AG09309 (cell line): ENCODE measurements at places on chromosomes 7 and 10.

DNA sequence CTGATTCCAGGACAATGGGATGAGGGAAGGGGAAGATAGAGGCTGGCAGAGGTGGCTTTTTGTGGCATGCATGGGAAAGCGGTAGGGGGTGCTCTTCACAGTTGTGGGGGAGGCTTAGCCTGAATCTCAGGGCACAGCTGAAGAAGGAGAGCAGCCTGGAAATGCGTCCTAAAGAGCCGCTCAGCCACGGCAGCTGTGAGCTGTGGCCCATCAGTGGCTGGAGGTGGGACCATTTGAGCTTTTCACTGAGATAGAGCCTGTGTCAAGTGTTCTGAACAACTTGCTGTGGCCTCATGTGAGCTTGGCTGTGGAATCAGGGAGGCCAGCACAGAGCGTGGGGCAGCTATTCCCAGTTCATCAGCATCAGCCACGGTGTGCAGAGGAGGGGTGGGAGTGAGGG, 100.3 kb upstream of the INSYN2A start:
- DNase-seq, result no peak

DNA sequence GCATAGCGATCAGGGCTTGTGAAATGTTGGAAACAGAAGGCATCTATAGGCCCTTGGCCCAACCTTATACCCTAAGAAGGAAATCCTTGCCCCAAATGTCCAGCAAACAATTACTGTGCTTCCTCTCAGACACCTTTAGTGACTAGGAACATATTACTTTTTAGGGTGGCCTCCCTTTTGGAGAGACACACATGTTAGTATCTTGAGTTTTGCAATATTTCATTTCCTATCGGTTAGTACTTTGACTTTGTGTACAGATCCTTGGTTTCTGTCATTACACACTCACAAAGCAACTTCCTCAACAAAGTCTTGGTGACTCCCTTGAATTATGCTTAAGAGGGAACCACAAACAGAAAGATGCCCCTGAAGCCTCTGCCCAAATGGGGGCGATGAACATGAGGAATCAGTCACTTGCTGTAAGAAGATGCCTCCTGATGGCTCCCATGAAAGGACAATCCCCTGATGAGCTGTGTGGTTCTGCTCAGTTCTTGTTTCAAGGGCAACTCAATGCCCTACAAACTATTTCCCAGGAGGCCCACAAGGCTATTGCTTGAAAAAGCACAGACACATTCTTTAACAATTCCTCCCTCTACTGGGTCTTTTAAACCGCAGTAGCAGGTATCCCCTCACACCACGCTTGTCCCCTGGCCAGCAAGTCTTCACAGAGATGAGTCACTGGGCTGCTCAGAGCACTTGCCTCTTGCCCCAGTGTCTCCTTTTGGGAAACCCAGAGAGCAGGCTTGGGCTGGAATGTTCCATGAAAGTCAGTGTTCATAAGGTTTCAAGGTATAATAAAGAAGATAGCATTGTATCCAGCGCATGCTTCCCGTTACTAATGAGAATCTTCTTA, 196.2 kb downstream of the FANK1 start:
- DNase-seq, result no peak

- no peak for DNase-seq
Observed at GRCh38 chr10:46092524-46093081, 46.5 kb upstream of the MSMB start.

DNA sequence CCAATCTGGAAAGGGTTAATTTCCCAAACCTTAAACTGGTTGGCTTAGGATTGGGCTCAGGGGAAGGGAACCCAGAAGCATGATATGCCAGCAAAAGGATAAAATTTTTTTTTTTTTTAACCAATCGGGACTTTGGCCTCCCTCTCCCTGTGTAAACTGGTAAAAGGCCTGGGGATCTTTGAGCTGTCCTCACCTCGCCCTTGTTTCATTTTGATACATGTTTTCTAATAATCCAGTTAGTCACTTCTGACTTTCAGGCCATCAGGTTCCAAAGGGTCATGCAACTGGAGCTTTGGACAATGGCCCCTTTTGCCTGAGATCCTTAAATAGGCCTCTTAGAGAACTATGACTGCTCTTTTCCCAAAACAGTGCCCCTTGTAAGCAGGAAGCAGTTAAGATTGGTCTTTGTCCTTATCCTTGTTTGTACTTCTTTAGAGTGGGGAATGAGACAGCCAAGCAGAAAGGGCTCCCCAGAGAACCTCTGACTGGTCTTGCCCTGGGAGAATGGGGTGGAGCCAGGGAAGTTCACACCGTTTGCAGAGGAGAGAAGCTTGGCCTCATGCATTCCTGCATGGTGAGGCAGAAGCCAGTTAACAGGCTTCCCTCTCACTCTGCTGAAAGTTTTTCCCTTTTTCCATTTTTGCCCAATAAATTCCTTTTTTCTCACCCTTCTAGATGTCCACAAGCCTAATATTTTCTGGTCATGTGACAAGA, 424.2 kb upstream of the CNTNAP2 start:
- DNase-seq, result no peak

DNA sequence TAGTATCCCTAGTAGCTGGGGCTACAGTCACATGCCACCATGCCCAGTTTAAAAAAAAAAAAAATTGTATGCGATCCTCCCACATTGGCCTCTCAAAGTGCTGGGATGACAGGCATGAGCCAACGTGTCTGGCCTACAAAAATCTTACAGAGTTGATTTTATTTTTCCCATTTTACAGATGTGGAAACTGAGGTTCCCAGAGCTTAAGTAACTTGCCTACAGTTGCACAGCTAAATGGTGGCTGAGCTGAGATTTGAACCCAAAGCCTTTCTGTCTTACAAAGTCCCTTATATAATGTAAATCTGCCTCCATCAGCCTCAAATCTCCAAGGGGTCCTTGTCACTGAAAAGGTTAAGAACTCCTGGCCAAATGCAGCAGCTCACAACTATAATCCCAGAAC, 24.6 kb upstream of the LIMK1 start:
- no peak for DNase-seq

GRCh38 chr7:116678780-116679179, 6.8 kb downstream of the MET start:
- no peak for DNase-seq

- DNase-seq, result no peak
Observed at GRCh38 chr10:13327534-13327933, 20.6 kb downstream of the SEPHS1 start.

- no peak for DNase-seq
Observed at GRCh38 chr7:138610671-138611170, 90.4 kb downstream of the SVOPL start.

GRCh38 chr7:139597028-139597427, 73.5 kb downstream of the CLEC2L start:
- DNase-seq, result no peak

- no peak for DNase-seq
Observed at GRCh38 chr7:102012941-102013461, 195.6 kb downstream of the CUX1 start.

GRCh38 chr10:63055705-63056104, 77.4 kb upstream of the NRBF2 start:
- DNase-seq, result no peak

DNA sequence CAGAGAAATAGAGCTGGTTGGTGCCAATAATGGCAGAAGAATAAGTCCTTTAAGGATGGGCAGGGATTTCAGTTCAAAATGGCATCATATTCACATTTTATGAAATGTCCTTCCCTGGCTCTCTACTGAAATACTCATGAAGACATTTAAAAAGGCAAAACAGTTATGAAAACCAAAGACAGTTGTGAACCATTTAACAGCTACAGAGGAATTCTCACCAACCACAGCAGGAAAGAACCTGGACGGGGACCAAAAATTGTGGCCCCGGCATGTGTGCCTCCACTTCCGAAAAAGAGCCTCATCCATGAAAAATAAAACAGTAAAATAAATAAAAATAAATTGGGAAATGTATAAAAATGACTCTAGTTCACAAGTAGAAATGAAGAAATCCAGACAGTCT, 539.5 kb downstream of the SUGCT start:
- DNase-seq, result no peak

DNA sequence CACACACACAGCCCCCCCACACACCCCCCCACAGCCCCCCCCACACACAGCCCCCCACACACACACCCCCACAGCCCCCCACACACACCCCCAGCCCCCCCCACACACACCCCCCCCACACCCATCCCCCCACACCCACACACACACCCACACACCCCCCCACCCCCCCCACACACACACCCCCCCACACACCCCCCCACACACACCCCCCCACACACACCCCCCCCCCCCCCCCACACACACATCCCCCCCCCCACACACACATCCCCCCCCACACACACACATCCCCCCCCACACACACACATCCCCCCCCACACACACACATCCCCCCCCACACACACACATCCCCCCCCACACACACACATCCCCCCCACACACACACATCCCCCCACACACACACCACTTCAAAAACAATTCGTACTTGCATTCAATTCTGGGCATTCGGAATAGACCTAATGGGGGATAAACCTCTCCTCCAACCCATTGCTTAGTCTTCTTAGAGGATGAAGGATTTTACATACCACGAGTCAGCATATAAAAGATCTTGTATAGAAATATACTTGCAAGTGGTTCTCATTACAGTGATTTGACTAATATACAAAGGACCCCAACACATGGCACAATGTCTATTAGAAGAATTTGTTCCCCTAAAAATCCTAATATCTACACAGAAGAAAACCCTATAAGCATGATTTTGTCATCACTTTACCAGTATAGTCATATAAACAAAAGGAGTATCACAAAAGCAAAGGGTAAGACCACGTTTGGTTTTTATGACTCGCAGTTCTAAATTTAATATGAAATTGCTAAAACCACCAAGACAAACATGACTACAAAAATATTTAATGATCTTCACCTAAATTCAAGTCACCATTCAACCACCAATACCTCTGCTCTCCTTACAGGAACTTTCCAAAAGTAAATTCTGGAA, 80.9 kb downstream of the DIP2C start:
- DNase-seq, result no peak

DNA sequence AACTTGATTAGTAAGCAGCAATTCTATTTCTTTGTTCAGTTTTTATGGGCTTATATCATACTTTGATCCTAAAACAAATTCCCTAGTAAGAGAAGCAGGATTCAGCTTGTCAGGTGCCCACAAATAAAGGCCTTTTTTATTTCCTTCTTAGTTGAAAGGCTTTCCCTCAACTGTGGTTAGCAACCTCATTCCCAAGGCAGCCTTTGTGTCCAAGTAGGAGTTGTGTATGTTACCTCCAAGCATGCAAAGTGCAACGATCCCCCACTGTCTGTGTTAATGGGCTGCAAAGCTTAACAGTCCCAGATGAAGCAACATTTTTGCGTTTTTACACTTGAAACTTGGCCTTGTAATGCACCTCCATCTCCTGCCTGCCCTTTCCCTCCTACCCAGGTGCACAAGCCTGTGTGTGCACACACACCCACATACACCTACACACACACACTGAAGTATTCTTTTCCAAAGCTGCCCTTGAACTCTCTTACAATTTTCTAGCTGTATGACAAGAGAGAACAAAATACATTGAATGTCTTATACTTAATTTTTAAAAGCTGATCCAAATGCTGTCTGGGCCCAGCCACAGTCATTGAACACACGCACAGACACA, 278.2 kb downstream of the SNX13 start:
- no peak for DNase-seq

DNA sequence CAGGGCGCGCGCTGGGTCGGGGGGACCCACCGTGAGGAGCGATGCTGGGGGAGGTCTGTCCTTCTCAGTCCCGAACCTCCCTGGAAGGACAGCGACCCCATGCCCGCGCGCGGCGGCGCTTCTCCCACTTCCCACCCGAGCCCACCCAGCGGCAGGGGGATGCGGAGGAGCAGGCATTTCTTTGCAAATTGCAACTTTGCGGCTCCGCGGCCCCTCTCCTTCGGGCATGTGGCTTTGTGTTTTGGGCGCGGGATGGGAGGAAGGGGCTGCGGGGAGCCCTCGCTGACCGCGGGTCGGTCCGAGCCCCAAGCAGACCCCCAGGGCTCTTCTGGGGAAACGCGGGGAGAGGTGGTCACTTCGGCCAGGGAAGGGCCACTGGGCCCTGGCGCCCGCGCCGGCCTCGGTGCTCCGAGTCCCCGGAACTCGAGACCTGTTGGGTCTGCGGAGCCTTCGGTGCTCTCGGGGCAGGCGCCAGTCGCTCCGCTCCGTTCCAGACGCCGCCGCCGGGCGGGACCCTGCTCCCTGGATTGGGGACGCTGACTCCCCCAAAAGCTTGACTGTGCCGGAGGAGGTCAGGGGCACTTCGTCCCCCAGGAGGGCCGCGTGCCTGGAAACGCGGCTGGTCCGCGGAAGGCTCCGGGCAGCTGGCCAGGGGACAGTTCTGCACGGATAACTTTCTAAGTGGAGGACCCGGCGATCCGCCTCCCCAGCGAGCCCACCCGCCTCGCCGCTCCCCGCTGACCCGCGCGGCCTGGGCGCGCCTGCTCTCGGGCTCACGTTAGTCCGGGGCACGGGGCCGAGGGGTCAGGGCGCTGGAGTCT, 164.2 kb upstream of the DPP6 start:
- DNase-seq, result no peak

- no peak for DNase-seq
Observed at GRCh38 chr10:110655320-110655719, 11.2 kb downstream of the RBM20 start.

- no peak for DNase-seq
Observed at GRCh38 chr7:151198945-151199848, 11.1 kb downstream of the H2BK1 start.

GRCh38 chr10:123835575-123835974, 56.0 kb downstream of the CPXM2 start:
- DNase-seq, result no peak

- DNase-seq, result no peak
Observed at GRCh38 chr7:73817121-73817520, 13.7 kb upstream of the CLDN4 start.

DNA sequence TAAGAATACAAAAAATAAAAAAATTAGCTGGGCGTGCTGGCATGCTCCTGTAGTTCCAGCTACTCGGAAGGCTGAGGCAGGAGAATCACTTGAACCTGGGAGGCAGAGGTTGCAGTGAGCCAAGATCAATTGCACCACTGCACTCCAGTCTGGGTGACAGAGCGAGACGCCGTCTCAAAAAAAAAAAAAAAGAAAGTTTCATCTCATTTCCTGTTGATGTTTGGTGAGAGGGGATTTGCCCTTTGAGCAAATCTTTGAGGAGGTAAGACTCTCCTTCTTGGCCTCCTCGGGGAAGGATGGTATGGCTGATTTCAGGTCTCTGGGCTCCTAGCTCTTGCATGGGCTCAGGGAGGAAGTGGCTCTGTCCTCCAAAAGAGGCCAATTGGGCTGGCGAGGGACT, 3.6 kb upstream of the GRID2IP start:
- no peak for DNase-seq

DNA sequence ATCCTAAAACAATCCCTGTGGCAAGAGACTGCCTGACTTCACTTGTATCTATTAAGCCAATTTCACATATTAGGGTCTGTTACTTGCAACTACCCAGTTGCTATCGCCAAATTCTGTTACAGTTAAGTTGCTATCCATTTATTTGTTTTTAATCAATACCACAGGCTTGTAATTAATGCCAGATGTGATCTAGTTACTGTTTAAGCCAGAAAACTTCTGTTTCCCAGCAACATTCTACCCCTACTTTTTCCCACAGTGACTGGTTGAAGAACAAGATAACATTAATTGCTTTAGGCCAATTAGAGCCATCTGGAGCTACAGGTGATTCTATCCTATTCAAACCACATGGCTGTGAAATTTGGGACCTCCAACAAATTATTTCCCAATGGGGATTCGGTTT, 131.3 kb downstream of the ALOX5 start:
- DNase-seq, result no peak

GRCh38 chr7:17681965-17682364, 258.3 kb downstream of the SNX13 start:
- no peak for DNase-seq
